ENCODE measurements at places on chromosomes 5 and 9.
A peak's percentile ranks its signal among the peaks of the same experiment; 100 is the strongest.

- no peak overlapping the region for H3K27ac ChIP-seq
- H3K4me1 ChIP-seq = no peaks in the 10 kb centered on the region
- ATAC-seq = no peak
- H3K4me3 ChIP-seq = no peak overlapping the region
Measured at GRCh38 chr5:18984559-18985080, 1003.4 kb downstream of the CDH18 start.

GRCh38 chr5:132687995-132688394, 14.2 kb downstream of the IL4 start:
- no peaks in the 10 kb centered on the region for H3K36me3 ChIP-seq
- H3K4me3 ChIP-seq = peak overlapping the region; percentile 62
- peak overlapping the region; percentile 44 for H3K27ac ChIP-seq
- peak; percentile 83 for ATAC-seq

- no peaks in the 10 kb centered on the region for H3K4me1 ChIP-seq
- no peaks in the 10 kb centered on the region for H3K27me3 ChIP-seq
- H3K27ac ChIP-seq = no peak overlapping the region
- no peaks in the 10 kb centered on the region for H3K36me3 ChIP-seq
- ATAC-seq = no peak
Measured at GRCh38 chr9:103902263-103902662, 191.8 kb upstream of the SMC2 start.

DNA sequence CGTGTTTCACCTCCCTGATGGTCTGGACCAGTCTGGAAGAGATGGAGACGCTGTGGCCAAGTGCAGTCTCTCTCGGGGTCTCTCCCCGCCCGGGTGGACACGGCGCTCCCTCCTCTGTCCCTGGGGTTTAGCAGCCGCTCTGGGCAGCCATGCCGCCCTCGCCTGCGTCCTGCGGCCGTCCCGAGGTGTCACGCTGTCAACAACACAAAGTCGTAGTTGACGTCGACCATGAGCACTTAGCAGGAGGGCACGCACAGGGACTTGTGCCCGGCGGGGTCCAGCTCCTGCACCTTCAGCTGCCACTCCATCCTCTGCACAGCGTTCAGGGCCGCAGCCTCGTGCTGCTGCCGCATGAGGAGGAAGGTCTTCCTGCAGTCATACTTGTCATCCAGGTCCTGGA, 368.9 kb downstream of the CDH9 start:
- H3K4me3 ChIP-seq = no peak overlapping the region
- H3K4me1 ChIP-seq = no peaks in the 10 kb centered on the region
- no peaks in the 10 kb centered on the region for H3K27me3 ChIP-seq

DNA sequence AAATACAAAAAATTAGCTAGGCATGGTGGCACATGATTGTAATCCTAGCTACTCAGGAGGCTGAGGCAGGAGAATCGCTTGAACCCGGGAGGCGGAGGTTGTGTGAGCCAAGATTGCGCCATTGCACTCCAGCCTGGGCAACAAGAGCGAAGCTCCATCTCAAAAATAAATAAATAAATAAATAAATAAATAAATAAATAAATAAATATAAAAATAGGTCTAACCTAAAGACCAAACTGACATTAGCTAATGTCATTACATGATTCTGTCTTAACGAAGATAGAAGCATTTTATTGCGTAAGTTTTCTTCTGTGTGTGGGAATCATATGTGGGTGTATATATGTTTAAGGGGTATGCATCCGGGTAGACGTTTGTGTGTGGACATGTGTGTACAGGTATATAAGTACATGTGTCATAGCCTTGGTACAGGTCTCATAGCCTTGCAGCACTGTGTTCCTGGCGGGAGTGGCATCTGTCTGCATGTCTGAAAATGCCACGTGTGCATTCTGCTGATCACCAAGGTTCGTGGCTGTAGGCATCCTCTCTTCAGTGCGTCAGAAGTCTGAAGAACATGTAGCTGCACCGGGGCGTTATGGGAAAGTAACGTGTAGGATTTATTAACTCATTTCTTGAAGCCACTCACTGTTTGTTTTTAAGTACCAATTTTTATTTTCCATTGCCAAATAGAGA, 298.1 kb downstream of the NR3C1 start:
- H3K4me1 ChIP-seq = peaks cover 17% of the 10 kb centered on the region
- H3K27me3 ChIP-seq = no peaks in the 10 kb centered on the region
- peak; percentile 32 for ATAC-seq
- no peaks in the 10 kb centered on the region for H3K36me3 ChIP-seq
- H3K4me3 ChIP-seq = no peak overlapping the region

DNA sequence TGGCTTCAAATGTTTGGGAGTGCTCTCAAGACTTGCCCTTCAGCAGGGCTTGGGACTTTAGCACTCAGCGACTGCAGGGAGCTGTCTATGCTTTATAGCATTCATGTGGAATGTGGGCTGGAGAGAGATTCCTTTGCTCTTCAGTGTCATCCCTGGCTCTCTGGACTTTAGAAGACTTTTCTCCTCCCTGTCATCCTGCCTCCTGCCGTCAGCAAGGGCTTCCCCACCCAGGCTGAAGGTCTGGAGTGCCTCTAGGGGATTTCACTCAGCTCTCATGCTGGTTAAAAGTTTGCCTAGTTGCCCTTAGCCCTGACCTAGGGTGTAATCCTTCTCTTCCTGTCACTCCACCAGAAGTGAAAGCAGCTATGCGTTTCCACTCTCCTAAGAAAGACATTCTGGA, 210.9 kb downstream of the FRMD3 start:
- H3K4me1 ChIP-seq = no peaks in the 10 kb centered on the region
- no peak overlapping the region for H3K27ac ChIP-seq
- H3K36me3 ChIP-seq = no peaks in the 10 kb centered on the region
- no peaks in the 10 kb centered on the region for H3K27me3 ChIP-seq
- ATAC-seq = no peak

DNA sequence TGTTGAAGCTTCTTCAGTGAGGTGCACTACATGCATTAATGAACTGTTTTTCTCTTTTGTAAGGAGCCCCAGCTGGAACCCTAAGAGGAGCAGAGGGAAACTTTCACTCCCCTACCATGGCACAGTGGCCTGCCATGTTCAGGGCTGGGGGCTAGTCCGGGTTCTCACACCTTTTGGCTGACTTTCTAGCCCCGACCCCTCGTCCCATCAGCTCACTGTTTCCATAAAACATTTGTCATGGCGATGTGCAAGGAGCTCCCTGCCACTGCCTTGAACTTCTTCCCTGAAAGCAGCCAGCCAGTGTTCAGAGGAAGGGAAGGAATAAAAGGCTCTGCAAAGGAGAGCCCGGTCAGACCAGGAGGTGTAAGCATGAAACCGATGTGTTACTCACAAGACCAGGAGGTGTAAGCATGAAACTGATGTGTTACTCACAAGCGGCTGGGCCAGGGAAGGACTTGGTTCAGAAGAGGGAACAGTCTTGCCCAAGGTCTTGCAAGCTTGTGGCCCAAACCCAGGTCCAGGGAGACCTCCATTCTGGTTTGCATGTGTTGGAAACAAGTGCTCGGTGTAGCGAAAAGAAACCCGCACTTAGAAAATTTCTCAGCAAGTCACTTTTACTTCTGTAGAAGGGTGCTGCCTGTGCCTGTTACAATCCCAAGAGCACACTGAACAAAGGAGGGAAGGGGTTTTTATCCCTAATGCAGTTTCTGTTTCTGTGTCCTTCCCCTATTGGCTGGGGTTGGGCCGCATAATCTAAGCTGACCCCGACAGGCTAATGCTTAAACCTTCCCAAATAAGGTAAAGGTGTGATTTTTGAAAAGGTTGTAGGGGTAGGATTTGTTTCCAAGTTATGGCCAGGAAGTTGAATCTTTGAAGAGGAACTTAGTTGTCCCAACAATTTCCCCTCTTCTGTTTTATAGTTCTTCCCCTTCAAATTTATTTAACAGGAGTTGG, 3.4 kb upstream of the ABO start:
- ATAC-seq = peak; percentile 28
- peaks cover 36% of the 10 kb centered on the region for H3K27me3 ChIP-seq
- no peaks in the 10 kb centered on the region for H3K4me1 ChIP-seq
- no peak overlapping the region for H3K27ac ChIP-seq

DNA sequence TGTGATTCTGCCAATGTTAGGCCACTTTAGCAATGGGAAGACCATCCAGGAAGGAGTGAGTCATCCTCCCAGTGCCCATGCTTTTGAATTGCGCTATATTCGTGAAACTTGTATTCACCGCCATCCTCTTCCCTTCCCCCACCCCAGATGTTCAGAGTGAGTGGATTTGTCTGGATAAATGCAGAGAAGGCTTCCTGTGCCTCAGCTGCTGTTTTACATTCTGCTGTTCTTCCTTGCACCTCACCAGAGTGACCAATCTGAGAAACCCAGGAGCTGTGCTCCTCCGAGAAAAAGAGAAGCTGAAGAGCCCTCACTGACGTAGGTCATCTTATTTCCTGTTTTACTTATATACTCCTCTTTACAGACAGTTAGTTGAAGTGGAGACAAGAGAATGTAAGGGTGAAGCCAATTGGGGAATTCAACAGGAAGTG, 24.6 kb upstream of the SVEP1 start:
- ATAC-seq = no peak
- no peak overlapping the region for H3K27ac ChIP-seq
- no peaks in the 10 kb centered on the region for H3K27me3 ChIP-seq
- no peaks in the 10 kb centered on the region for H3K36me3 ChIP-seq
- no peak overlapping the region for H3K4me3 ChIP-seq

- peaks cover 9% of the 10 kb centered on the region for H3K4me1 ChIP-seq
- no peak overlapping the region for H3K4me3 ChIP-seq
- no peak for ATAC-seq
- H3K27me3 ChIP-seq = no peaks in the 10 kb centered on the region
Measured at GRCh38 chr5:55645304-55645703, 66.8 kb downstream of the SLC38A9 start.

Measured in activated T-helper 17 cell treated with anti-CD3 and anti-CD28 coated beads, Interleukin-2, amount 50 U/mL, for 72 hours (primary cell).